NCI-H187 treated with DMSO at 0.1 percent for 48 hours (cell line): ENCODE measurements at places on chromosomes 16 and 17.

- DNase-seq: no peak
Observed at GRCh38 chr16:46736695-46737094, 11.4 kb downstream of the MYLK3 start.

GRCh38 chr16:55482056-55482455 is 3.1 kb downstream of the MMP2 start:
- DNase-seq: no peak

DNA sequence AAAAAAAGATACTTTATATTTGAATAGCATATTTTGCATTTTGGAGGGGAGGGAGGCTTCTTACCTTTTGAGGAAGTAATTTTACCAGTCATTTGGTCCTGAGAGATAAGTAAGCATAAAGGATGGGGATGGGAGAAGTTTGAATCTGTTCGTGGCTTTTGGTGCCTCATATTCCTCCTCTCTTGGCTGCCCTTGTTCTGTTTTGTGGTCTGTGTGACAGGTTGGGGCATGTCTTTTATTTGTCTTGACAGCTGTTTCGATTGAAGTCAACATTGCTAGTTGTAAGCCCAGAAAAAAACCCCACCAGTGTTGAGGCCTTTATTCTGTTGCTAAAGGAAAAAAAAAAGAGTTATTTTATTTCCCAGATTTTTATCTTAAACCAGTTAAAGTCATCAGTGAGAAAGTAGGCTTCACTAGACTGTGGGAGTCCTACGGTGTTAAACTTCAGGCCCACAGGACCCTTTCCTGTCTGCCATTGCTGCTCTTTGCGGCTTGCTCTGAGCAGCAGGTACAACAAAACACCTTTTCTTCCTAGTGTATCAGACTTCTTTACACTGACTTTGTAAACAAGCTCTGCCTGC is 11.4 kb downstream of the SLC7A6 start:
- no peak for DNase-seq

DNA sequence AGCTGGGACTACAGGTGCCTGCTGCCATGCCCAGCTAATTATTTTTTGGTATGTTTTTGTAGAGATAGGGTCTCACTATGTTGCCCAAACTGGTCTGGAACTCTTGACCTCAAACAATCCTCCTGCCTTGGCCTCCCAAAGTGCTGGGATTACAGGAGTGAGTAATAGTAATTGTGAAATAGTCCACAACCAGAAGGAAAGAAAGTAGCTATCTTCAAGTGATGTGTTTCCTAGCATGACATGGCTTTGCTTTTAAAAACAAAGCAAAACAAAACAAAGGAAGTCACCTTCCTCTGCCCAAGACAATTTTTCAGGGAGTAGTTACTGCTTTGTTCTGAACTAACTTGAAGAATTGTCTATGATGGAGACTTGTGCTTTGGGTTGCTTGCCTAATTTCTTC is 27.0 kb downstream of the ATP6V0A1 start:
- no peak for DNase-seq

- DNase-seq: no peak
Observed at GRCh38 chr17:17741349-17742023, 60.2 kb downstream of the RAI1 start.

DNA sequence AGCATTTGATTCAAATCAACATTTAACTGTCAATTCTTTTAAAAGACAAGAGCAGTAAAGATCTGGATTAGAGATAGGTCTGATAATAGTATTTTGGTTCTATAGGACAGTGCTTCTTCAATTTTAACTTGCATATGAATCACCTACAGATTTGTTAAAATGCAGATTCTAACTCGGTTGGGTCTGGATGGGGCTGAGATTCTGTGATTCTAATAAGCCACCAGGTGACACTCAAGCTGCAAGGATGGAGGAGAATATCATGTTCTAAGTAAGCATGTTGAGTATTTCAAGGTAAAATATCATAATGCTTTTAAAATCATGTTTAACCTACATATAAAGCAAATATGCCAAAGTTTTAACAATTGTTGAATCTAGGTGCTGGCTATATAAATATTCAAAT is 15.8 kb downstream of the TSPOAP1 start:
- DNase-seq: no peak

GRCh38 chr17:36899250-36900159 is 37.8 kb upstream of the LHX1 start:
- no peak for DNase-seq

GRCh38 chr16:81921085-81921814 is 90.0 kb downstream of the SDR42E1 start:
- no peak for DNase-seq

DNA sequence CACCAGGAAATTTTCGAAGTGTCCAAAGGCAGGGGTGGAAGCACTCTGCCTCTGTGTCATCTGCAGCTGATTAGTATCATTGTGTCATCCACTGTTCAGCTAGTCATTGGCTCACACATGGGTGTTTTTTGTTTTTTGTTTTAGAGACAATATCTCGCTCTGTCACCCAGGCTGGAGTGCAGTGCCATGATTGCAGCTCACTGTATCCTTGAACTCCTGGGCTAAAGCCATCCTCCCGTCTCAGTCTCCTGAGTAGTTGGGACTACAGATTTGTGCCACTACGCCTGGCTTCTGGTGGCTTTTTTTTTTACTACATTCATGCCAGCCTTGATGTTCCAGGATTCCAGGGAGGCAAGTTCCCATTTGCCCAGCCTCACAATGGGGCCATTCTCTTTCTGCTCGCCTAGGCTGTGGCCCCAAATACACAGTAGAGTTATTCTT is 32.5 kb upstream of the MYO18A start:
- DNase-seq: no peak

- DNase-seq: no peak
Observed at GRCh38 chr16:86961171-86961601, 356.0 kb downstream of the C16orf95 start.

DNA sequence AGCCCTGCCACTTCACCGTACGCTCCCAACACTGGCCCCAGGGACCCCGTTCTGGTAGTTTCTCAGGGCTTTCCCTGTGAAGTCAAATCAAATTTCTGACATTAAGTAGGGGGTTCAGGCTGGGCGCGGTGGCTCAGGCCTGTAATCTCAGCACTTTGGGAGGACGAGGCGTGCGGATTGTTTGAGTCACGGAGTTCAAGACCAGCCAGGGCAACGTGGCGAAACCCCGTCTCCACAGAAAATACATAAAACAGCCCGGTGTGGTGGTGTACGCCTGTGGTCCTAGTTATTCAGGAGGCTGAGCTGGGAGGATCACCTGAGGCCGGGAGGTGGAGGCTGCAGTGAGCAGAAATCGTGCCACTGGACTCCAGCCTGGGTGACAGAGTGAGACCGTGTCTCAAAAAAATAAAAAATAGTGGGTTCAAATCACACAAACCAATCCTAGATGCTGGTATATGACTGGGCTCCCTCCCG is 632 bp downstream of the CYBC1 start:
- no peak for DNase-seq

- DNase-seq: no peak
Observed at GRCh38 chr17:45808845-45809244, 24.7 kb downstream of the CRHR1 start.

GRCh38 chr17:21082001-21082436 is 39.2 kb upstream of the USP22 start:
- no peak for DNase-seq

- DNase-seq: no peak
Observed at GRCh38 chr17:73029991-73030390, 62.5 kb downstream of the SLC39A11 start.

DNA sequence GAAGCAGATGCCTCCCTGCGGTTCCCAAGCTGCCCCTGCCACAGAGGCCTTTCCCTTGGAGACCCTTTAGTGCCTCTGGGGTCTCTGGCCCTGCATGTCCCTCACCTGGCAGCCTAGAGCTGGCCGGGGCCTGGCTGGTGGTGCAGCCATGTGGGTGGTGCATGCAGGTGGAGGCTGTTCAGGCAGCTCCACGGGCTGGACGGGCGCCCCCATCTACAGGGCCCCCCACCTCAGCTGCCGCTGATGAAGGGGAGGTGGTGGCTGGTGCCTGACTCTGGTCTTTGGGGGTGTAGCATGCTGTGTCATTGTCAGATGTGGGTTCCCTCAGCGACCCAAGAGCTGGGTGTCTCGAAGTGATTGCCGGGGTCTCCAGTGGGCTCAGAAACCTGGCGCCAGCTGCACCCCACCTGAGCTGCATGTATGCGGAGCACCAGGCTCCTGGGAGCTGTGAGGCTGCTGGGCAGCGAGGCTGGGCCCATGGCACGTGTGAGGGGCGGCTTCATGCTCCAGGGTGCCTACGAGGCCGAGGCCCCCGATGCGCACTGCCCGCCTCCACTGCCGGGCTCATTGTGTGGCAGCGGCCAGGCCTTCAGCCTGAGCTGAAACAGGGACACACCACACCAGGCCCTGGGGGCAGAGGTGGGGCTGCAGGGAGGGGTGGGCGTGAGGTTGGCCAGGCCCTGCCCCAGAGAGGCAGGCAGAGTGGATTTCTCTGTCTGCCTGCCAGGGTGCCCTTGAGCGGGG is 57.0 kb downstream of the BAIAP2 start:
- no peak for DNase-seq

DNA sequence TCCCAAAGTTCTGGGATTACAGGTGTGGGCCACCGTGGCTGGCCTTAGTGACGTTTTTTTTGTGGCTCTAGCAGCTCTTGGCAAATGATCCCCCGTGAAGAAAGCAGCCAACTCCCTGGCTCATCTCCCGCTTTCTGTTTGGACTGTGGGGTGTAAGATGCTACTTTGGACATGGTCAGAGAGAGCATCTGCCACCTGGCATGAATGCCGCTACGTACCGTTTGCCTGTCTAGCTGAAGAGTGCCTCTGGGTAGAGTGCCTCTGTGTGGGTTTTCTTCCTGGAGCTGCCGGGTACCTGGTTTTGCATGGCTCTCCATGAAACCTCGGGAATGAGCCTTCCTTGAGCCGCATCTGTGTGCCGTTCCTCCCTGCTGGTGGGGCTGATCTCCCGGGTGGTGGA is 34.3 kb downstream of the NDEL1 start:
- no peak for DNase-seq

DNA sequence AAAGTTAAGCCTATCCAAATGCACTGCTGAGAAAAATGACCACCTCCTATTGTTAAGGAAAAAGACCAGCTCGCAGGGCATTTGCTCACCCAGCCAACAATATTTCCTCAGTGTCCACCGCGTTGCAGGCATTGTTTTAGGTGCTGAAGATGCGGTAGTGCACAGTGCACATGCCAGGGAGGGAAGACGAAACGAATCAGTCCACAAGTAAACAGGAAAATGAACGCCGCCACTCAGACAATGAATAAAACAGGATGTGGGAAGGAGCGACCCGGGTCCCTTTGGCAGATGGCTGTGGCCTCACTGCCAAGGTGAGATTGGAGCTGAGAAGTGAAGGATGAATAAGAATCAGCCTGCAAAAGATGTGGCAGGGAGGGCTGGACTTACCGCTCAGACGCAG is 249.2 kb downstream of the FOXL1 start:
- DNase-seq: no peak

GRCh38 chr17:50347894-50348291 is 2.0 kb downstream of the XYLT2 start:
- no peak for DNase-seq

DNA sequence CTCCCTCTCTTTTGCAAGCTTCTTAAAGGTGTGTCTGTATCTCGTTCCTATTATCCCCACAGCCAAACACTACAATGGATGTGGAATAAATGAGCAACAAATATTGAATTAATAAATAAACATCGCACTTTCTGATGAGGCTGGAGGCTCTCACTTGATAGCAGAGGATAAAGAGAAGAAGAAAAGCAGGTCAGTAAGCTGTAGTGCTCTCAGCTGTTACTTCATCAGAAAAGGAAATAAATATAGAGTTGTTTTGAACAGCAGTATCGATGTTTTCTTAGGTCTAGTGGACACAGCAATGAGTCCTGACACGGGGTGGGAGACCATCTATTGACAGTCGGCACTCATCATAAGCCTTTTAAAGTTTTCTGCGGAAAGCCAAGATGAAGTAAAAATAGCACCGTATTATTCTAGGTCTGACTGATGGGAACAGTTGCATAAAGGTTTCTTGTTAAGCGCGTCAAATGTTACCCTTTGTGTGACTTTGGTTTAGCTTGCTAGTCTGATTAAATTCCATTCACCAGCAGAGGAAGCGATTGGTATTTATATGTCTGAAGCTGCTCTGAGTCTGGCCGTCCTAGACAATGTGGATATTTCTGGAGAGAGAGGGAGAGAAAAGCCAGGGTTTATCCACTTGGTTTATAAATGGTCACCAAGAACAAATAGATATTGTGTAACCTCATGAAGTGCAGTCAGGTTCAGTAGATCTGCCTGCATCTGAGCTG is 646.1 kb downstream of the CDH11 start:
- no peak for DNase-seq

GRCh38 chr17:76026714-76027158 is 370 bp downstream of the EVPL start:
- no peak for DNase-seq

GRCh38 chr16:89010210-89010925 is 33.4 kb upstream of the CBFA2T3 start:
- DNase-seq: no peak

GRCh38 chr17:7237266-7237760 is 1.9 kb downstream of the PHF23 start:
- DNase-seq: no peak

DNA sequence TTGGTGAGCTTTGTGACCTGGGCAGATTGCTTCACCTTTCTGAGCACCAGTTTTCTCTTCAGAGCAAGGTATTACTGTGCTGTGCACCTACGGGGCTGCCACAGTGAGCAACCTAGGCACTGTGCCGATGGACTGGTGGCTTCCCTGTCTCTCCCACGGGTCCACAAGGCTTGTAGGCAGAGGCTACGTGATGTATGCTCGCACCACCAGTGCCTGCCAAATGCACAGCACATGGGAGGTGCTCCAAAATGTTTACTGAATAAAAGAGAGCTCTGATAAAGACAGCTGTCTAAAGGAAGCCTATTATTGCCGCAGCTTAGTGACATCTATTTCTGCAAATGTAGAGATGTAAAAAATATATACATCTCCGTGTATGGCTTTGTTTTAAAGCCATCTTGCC is 139.2 kb downstream of the CDK5R1 start:
- no peak for DNase-seq

GRCh38 chr16:78976212-78976611 is 624.3 kb downstream of the MAF start:
- no peak for DNase-seq

DNA sequence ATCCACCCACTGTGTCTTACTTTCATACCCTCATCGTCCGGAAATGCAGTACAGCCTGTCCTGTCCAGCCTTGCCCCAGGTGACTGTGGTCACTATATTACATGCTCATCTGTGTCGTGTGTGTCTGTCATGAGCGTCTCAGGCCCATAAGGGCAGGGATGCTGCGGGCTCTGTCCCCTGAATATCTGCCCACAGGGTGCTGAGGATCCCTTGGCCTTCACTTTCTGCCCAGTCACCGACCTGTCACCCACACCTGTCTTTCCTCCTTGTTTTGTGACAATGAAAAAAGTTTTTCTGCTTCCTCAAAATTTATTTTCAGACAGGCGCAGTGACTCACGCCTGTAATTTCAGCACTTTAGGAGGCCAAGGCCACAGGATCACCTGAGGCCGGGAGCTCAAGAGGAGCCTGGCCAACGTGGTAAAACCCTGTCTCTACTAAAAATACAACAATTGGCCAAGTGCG is 1.4 kb upstream of the CTRB1 start:
- no peak for DNase-seq

- no peak for DNase-seq
Observed at GRCh38 chr16:65123396-65124211, 1.7 kb upstream of the CDH11 start.

- DNase-seq: no peak
Observed at GRCh38 chr16:85759136-85759535, 8.2 kb upstream of the C16orf74 start.
